ENCODE measurements at places on chromosomes 7 and 10. TPM values are rescaled to one million over a fixed set of nuclear protein-coding genes. Genes with fewer than 3 reads are reported as not detected.

Gene HMX3
- not detected for total RNA-seq

Gene TPST1
- 154 TPM for total RNA-seq

Gene ZNF117
- 6.5 TPM for total RNA-seq

Gene CELF2
- total RNA-seq: 21.1 TPM

Gene CRYGN
- total RNA-seq: 0.58 TPM

Gene SPOCK2
- 0.83 TPM for total RNA-seq

Gene CPSF4
- 27.9 TPM for total RNA-seq

Gene FAM131B
- 3.9 TPM for total RNA-seq

Gene PRKG1
- 50.4 TPM for total RNA-seq

Gene GRB10
- 45.5 TPM for total RNA-seq

Gene FGFR2
- 0.17 TPM for total RNA-seq

Gene SERPINE1
- 260 TPM for total RNA-seq

Gene MICU1
- total RNA-seq: 91.8 TPM

Gene TWNK
- 2.9 TPM for total RNA-seq

Gene CPEB3
- 0.66 TPM for total RNA-seq

Gene SPDYE1
- not detected for total RNA-seq

Gene CAMK2B
- total RNA-seq: 0.15 TPM

Gene GIMAP4
- 2.0 TPM for total RNA-seq

Gene PNLIP
- not detected for total RNA-seq
